ENCODE measurements at places on chromosomes 12 and 14.

DNA sequence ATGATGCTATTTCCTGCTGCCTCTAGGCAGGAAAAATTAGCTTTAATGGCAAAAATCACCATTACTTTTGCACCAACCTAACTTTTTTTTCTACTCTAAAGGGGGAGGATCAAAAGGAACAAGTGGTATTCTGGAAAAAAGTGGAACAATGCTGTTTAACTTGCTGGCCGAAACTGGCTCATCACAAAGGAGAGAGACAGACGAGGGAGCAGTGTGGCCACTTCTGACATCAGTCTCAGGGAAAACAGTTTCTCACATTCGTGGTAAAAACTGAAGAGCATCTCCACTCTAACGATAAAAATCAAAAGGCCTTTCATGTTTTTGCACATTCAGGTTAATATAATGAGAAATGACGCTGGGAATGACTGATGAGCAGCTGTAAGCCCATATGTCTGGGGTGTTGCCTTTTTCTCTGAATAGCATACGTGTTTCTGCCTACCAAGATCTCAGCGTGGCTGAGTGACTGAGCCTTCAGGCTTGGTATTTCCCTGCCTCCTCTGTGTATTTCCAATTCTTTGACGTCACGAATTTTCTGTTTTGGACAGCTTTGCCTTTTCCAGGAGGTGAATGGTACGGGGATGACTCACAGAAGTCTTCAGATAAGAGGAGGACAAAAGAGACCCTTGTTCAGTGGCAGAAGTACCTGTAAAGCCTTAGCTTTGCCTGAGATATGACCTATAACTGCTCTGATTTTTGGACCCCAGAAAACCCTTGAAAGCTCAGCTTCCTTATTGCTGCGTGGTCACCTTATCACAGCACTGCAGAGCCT, 358.8 kb downstream of the GLT1D1 start:
- no peak for DNase-seq

DNA sequence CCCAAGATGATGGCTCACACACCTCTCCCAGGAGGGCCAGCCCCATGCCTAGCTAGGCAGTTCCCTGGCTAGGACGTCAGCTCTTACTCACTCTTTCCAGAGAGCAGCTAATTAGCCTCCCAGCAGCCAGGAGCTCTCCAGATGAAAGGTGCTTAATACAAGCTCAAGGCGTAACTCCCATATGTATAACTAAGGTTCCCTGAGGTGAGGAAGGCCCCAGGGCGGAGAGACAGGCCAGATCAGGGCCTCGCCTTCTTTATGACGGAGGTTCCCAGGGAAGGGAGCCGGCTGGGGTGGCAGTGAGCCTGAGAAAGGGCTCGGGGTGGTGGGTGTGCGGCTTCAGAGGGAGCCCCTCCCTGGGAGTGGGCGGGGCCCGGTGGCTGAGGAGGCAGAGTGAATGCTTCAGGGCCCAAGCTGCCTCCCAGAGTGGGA, 26.4 kb upstream of the ZFP36L1 start:
- no peak for DNase-seq

DNA sequence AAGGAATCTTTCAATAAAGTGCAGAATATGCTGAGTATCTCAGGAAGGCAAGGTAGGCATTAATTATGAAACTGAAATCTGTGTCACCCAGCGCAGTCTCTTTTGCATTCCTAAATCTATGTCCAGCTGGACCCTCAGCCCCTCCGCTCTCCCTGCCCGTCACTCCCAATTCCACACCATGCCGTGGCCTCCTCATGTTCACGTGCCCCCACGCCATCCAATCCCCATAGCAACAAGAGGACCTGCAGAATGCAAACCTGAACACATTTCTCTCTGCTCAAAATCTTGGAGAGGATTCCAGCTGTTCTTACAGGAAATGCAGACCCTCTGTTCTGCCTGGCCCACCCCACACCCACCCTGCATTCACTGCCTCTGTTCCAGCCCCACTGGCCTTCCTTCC, 35.3 kb downstream of the KDM2B start:
- no peak for DNase-seq

GRCh38 chr12:31874961-31875608, 84.1 kb upstream of the RESF1 start:
- peak; percentile 21 for DNase-seq

DNA sequence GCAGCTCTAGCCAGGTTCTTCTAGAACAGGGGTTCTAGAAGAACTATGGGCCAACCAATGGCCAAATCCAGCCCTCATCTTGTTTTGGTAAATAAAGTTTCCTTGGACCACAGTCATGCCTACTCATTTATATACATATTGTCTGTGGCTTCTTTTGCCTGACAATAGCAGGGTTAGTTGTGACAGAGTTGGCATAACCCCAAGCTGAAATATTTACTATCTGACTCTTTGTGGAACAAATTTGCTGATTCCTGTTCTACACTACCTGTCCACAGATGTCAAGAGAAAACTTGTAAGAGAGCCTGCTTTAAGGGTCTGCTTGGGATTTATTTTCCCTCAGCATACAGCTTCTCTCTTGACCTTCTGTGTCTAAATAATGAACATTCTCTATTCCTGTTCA, 289.0 kb downstream of the KSR2 start:
- no peak for DNase-seq

DNA sequence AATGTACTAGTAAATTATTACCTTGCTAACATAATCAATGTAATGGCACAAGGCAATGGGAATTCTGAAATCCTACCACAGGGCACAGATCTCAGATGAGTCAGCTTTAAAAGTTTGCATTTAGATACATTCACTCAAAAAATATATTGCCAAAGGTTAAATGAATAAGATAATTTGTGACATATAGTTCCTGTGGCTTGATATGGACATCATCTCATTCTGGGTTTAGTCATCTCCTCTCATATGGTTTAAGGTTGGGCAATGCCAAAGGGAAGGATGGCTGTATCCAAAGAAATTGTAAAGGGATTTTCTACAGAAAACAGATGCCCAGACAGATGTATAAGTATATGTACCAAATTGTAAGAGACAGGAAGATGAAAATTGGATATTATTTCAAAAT, 1065.0 kb downstream of the LRFN5 start:
- DNase-seq, result no peak

DNA sequence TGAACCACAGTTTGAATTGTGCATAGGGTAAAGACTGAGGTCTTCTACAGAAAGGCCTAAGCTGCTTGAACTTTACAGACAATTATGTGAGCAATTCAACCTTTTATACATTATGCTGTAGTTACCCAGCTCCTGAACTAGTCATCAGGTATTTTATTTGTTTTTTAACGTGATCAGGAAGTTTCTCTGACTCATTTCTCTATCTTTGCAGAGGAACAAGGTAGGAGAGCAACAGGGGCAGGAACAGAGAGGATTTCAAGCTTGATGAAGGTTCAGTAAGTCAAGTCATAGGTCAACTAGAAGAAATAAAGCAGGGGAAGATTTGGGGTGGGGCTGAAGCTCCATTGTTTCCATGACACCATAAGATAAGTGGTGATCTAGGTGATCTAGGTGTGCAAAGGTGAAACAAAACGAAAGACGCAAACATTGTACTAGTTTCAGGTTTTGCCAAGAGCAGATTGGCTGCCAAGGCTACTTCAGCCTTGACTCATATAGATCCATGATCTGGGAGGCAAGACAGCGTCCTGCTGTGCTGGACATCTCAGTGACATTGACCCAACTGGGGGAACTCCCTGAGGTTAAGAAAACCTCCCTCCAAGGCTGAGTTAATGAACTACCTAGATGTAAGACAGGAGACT, 198.1 kb downstream of the DAD1 start:
- no peak for DNase-seq

GRCh38 chr12:12807970-12808702, 5.0 kb upstream of the DDX47 start:
- no peak for DNase-seq

GRCh38 chr14:55373784-55374705, 37.6 kb downstream of the ATG14 start:
- no peak for DNase-seq

DNA sequence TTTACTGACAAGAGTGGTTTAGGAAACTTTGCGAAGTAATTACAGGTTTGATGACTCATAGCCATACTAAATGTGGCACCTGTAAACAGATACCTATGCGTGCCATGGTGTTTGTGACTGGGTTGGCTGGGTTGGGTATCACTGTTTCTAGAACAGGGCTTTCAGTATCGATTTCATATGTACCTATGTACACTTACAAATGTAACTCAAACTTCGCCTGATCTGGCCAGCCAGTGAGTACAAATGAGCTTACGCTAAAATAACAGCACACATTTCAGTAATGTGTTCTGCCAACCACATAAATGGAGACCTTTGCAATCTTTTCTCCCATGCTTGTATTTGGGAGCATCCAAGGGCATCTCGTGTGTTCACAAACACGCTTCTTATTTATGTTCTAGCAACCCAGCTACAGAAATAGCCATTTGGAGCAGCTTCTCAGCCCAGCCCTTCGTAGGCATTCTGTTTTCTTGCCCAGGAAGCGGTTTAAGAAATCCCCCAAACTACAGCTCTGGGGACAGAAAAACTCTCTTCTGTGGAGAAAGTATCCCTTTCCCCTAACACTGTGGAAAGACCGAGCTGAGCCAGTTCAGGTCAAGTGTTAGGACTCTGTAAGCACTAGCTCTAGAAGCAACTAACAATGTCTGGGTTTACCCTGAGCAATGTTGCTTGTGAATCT, 42.3 kb upstream of the MDM1 start:
- no peak for DNase-seq

DNA sequence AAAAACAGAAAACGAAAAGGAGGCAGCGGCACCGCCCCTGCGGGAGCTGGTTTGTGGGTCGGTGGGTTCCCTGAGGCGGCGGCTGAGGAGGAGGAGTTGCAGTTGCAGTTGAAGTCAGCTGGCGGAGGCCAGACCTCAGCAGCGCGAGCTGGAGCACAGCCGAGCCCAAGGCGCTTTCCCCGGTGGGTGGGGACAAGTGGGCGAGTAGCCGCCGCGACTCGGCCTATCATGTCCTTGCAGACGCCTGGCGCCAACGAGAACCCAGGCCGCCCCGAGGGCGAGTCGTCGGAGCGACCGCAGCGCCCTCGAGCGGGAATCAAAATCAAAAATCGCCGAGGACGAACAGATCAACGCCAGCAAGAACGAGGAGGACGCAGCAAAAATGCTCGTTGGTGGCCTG, 12.7 kb upstream of the CLEC1A start:
- no peak for DNase-seq

DNA sequence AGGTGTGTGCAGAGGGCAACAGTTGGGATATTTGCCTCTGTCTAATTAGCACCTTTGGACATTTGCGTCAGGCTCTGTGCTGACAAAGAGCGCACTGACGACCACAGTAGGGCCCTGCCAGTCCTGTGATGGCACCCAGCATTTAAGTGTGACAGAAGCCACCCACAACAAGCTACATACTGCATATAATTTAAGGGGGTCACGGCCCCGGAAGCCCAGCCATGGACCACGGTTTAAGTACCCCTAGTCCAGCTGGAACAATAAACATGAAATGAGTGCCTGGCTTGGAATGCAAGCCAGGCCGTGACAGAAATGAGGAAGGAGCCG, 16.8 kb upstream of the DYNC1H1 start:
- no peak for DNase-seq

DNA sequence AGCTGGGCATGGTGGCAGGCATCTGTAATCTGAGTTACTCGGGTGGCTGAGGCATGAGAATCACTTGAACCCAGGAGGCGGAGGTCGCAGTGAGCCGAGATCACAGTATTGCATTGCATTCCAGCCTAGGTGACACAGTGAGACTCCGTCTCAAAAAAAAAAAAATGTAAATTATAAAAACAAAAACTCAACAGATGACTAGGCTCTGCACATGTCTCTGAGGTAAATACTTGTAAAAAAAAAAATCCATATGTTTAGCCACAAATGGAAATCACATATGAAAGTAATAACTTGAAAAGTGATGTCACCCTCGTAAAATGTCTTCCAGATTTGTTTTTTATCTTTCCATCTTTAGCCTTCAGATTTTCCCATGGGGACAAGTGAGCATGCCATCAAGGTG, 85.0 kb downstream of the KICS2 start:
- no peak for DNase-seq

GRCh38 chr14:92315050-92315805, 7.7 kb upstream of the SLC24A4 start:
- DNase-seq, result no peak

DNA sequence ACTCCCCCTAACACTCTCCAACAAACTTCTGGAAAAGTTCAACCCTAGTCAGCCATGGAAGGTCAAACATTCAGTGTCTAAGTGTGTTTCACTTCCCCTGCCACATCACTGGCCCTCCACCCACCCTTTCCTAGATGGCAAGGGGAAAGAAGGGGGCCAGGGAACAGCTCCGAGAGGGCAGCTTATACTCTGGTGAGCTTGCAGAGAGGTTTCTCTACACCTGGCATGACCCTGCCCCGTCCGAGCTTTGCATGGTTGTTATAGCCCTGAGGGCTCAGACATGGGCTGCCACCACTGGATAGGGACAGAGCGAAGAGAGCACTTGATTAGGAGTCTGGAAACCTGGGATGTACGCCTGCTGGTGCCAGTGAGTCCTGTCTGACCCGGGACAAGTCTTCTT, 4.0 kb downstream of the ACVRL1 start:
- no peak for DNase-seq

- DNase-seq, result no peak
These were observed 11.3 kb downstream of the MAPK1IP1L start for GRCh38 chr14:55062517-55063351.

DNA sequence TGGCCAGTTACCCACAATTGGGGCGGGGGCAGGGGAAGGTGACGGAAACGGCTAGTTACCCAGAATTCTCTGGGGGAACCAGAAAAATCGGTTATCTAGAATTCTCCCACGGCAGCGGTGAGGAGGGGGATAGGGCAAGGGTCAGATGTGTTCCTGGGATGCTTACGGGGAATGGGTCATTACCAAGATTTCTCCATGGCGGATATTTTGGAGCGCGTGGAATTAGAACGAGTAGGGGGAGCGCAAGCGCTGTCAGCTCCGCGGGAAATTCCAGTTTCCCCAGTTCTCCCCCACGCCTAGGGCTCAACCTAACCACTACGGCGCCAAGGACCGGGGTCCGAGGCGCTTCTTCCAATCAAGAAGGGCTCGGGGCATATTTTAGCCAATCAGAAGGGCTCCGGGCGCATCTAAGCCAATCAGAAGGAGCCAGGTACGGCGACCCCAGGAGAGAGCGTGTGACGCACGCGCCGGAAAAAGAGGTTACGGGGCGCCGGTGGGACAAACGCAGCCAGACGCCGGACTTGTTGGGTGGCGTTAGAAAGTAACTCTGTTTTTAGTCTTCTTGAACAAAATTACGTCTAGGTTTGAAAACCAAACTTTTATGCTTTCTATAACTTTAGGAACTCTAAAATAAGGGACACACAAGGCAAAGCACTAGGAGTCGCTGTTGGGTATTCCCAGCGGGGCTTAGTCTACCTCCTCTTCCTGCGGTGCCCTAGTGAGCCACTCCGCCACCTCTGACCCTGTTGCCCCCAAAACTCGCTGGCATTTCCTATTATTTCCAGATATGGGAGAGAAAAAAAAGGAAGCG, at the start of gene PAN2:
Gene PAN2 (minus strand): TSS at position 322 of the 811 bp plus-strand sequence. CDS start 906 bp downstream, outside the sequence.
- peak; percentile 80 for DNase-seq

- no peak for DNase-seq
These were observed 14.1 kb downstream of the PPFIBP1 start for GRCh38 chr12:27537855-27538675.

- no peak for DNase-seq
These were observed 13.0 kb upstream of the RIOX1 start for GRCh38 chr14:73477618-73478266.

GRCh38 chr12:59689776-59690175, 93.9 kb downstream of the SLC16A7 start:
- no peak for DNase-seq

Data from activated gamma-delta T cell (primary cell).